ENCODE measurements at places on chromosomes 1 and 21. TPM values are rescaled to one million over a fixed set of nuclear protein-coding genes. Genes with fewer than 3 reads are reported as not detected.

Gene C1orf159
- 9.4 TPM for total RNA-seq

GRCh38 chr1:21490774-21491487 is 18.3 kb upstream of the ALPL start:
- peak; percentile 75 for ATAC-seq

GRCh38 chr1:94036730-94037129 is 84.2 kb downstream of the ABCA4 start:
- no peak for ATAC-seq

DNA sequence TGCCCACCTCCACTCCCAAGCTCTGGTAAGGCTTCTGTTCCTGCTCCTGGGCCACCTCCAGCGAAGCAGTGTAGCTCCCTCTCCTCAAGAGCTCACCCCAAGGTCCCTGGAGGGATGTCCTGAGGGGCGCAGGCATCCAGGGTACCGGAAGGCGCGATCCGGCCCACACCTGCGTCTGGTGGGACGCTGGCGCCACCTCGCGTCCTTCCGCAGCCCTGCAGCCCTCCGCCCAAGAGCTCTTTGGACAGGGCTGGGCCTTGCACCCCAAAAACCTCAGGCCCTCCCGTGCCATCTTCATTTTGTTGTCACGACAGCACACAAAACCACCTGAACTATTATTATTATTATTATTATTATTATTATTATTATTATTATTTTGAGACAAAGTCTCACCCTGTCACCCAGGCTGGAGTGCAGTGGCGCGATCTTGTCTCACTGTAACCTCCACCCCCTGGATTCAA is 49.2 kb upstream of the PAX7 start:
- ATAC-seq, result peak; percentile 59

- ATAC-seq, result no peak
Observed at GRCh38 chr1:55535724-55536544, 320.8 kb upstream of the USP24 start.

GRCh38 chr1:30809514-30810263 is 52.1 kb upstream of the LAPTM5 start:
- no peak for ATAC-seq

Measured in esophagus mucosa (tissue), 1 donor.